ENCODE measurements at places on chromosomes 1 and 21.
A peak's percentile ranks its signal among the peaks of the same experiment; 100 is the strongest.

- DNase-seq = no peak
Observed at GRCh38 chr1:101308935-101309333, 72.1 kb downstream of the S1PR1 start.

GRCh38 chr1:77434967-77435366, 153.1 kb downstream of the AK5 start:
- DNase-seq = no peak

DNA sequence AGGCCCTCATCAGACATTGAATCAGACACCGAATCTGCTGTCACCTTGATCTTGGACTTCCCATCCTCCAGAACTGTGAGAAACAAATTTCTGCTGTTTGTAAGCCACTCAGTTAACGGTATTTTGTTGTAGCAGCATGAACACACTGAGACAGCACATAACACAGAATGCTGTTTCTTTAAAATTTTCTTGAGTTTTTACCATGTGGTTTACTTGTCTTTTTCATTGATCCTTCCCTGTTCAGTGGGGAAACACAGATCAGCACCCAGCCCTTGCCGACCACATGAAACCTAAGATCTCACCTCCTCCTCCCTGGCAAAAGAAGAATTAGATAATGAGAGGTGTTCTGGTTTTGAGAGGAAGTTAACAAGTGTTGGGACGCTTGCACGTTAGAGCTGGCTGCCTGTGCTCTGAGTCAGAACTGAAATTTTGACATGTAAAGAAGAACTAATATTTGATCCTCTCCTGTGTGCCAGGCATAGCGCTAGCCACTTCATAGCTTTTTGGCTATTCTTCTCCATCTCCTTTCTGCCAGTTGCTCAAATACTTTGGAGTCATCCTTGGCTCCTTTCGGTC, 179.6 kb downstream of the DHRS3 start:
- peak; percentile 20 for DNase-seq

GRCh38 chr1:25657121-25657882, 40.7 kb downstream of the MAN1C1 start:
- DNase-seq = no peak
